ENCODE measurements at places on chromosomes 6 and 20. TPM values are rescaled to one million over a fixed set of nuclear protein-coding genes. Genes with fewer than 3 reads are reported as not detected.

Gene ZC3H12D
- 0.18 TPM for polyA plus RNA-seq

Gene TRIM40
- 0.10 TPM for polyA plus RNA-seq

Gene CALHM4
- 1.3 TPM for polyA plus RNA-seq

Gene HSPA1L
- 4.3 TPM for polyA plus RNA-seq

Gene BCAS4
- 6.3 TPM for polyA plus RNA-seq

Gene FOXQ1
- polyA plus RNA-seq, result 8.1 TPM

GRCh38 chr6:102774326-102774725 is 1380.8 kb downstream of the GRIK2 start:
- DNase-seq, result no peak

DNA sequence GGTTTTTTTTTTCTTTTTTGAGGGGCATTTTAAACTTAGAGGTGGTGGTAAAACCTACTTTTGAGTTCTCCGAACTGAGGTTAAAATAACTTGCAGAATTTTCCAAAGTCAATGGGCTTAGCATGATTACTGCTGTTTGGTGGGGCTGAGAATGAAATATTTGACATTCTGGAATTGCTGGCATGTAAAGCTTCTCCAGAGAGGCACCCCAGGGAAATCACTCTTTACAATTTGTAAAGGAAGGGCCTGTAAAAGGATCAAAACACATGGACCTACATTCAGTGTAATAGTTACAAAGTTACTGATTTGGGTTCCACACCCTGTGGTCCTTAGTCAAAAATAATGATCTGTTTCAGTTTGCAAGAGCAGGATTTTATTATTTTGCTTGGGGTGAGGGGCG is 5.5 kb downstream of the FAM217B start:
- no peak for DNase-seq

GRCh38 chr6:42025845-42026243 is 24.5 kb upstream of the TAF8 start:
- no peak for DNase-seq

DNA sequence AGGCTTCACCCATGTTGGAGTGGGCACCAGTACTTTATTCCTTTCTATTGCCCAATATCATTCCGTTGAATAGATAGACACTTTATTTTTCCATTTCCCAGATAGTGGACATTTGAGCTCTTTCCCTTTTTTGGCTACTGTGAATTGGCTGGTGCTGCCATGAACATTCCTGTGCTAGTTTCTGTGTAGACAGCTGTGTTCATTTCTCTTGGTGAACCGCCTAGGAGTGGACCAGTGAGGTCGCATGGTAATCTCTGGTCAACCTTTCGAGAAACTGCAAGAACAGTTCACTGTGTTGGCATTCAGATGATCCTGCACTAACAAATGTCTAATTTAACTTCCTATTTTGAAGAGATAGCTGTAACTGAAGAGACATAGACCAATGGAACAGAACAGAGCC is 58.6 kb downstream of the RAMACL start:
- no peak for DNase-seq

DNA sequence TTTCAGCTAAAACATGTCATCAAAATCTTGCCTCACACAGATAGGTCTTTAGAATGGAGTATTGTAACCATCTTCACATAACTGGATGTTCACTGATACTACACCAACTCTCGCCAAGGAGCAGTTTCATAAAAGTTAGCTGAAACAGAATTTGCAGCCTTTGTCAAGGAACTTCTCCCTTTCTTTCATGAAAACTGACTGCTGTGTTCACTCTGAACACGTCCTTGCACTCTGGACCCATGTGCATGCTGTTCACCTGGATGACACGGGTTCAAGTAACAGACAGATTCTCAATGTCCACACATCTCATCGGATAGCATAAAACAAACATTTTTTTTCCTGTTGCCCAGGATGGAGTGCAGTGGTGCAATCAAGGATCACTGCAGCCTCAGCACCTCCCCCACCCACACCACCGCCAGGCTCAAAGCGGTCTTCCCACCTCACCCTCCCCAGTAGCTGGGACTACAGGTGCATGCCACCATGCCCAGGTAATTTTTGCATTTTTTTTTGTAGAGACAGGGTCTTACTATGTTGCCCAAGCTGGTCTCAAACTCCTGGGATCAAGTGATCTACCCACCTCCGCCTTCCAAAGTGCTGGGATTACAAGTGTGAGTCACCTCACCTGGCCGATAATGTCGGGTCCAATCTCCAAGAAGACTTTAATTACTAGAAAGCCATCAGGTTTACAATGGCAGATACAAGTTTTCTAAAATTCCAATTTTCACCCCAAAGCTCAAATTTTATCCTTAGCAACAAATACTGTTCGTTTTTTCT is 9.4 kb downstream of the DIDO1 start:
- no peak for DNase-seq

GRCh38 chr6:152112491-152113261 is 305.2 kb downstream of the ESR1 start:
- DNase-seq, result no peak

- no peak for DNase-seq
Measured at GRCh38 chr20:35508493-35509218, 20.8 kb downstream of the C20orf173 start.

DNA sequence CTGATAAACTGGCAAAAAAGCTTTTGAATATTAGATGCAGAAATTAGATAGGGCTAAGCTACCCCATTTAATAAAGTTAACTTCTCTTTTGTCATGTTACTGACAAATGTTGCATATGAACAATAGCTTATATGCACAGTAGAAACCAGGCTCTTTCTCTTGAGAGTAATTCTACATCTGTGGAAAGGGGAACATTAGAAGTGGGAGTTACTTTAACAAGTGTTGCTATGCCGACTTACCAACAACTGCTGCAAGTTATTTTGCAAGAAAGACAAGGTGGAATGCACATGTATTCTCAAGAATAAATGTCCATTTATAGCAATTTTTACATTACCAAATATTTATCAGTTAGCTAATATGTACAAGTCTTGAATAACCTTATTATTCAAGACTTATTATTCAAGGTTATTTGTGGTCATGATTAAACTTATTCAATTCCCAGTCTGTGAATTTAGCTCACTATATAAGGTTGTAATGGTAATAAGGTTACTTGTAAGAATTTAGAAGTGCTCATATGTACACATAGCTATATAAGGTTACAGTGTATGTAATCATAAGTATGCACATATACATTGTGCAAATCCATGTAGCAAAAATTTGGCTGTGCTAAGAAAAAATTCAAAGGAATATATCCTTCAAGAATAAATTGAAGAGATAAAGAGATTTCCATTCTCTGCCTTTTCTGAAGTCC is 38.3 kb downstream of the ADGRG6 start:
- DNase-seq, result no peak

DNA sequence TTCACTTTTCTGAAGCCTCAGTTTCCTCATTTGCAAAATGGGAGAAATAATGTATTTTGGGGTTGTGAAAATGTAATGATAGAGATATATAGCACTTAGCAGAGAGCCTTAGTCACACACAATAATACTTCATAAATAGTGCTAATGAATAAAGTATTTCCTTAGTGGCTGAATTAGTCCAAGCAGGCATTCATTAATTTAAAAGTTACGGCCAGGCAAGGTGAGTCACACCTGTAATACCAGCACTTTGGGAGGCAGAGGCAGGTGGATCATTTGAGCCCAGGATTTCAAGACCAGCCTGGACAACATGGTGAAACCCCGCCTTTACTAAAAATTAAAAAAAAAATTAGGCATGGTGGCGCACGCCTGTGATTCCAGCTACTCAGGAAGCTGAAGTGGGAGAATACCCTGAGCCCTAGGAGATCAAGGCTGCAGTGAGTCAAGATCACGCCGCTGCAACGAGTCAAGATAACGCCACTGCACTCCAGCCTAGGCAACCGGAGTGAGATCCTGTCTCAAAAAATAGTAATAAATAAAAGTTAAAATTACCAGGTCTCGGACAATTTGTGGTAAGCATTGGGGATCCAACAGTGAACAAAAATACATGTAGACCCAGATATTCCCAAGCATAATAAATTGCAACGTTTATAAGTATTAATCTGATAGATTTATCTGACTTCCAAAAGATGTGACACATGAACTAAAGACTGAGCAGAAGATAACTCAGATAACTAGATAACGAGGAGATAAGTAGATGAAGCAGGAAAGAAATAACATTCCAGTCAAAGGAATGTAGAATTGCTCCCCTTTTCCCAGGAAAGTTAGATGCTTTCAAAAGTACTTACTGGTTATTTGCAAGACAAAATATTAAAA is 2.1 kb upstream of the IBTK start:
- DNase-seq, result no peak

All from right renal cortex interstitium (tissue), 3 donors.